ENCODE measurements at places on chromosomes 5 and 9.

DNA sequence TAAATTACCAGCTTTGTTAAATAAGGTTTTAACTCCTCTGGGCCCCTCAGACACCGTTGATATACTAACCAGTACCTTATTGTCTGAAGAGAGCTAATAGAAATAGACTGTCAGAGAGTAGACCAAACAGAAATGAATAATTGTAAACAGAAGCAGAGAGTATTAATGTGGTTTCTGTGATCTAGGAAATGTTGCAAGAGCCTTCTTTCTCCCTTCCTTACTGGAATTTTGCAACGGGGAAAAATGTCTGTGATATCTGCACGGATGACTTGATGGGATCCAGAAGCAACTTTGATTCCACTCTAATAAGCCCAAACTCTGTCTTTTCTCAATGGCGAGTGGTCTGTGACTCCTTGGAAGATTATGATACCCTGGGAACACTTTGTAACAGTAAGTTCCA is 5.1 kb downstream of the TYRP1 start:
- no peak for DNase-seq

DNA sequence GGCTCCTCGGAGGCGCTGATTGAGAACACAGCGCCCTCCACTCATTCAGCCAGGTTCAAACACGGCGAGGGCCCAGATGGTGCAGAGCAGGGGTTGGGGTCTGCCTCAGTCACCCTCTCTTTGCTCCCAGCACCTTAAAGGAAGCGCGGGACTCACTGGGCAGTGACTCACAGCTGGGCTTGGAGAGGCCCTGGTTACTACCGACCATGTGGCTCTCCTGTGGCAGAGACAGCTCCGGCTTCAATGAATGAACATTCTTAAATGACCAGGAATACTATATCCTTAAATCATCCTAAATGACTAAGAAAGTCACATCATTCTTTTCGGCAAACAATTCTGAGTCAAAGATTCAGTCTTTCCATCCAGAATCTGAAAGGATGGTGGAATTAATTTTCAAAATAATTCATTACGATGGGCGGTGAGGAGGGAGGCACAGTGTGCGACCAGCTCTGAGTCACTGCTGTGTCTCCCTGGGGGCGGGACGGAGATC is 1.6 kb upstream of the INPP5E start:
- peak; percentile 19 for DNase-seq

DNA sequence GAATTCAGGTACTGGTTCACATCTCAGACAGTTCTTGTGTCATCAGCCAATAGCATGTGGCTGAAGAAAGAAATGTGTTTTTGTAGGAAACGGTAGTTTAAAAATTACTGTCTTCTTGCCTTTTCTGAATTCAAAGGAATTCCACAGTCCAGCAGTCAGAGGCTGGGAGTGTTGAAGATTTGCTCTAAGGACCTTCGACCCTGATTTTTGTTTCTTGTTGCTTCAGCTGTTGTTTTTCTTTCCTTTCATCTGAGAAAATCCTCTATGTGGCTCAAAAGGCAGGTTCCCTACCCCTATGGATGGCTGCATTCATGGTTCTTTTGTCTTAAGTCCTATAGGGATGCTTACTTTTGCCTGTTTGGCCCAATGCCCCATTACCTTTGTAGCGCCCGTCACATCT is 304.9 kb downstream of the TMEM167A start:
- no peak for DNase-seq

GRCh38 chr5:17180864-17181723 is 36.3 kb upstream of the BASP1 start:
- no peak for DNase-seq

DNA sequence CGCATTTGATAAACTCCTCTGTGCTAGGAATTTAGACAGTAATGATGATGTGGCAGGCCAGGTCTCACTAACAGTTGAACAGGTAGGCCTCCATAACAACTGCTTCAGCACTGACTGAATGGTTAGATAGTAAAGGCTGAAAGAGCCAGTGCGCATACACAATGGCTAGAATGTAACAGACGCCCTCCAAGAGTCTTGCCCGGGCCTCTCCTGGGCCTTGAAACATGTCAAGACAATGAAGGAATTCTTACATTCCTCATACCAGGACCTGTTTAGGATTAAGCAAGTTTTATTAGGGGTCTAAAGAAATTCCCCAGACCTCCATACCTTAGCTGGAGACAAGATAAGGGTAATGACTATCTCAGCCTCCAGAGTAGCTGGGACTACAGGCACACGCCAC is 6.7 kb upstream of the BICD2 start:
- DNase-seq = no peak

- peak; percentile 84 for DNase-seq
Observed at GRCh38 chr9:36008774-36009300, 27.9 kb upstream of the RECK start.

DNA sequence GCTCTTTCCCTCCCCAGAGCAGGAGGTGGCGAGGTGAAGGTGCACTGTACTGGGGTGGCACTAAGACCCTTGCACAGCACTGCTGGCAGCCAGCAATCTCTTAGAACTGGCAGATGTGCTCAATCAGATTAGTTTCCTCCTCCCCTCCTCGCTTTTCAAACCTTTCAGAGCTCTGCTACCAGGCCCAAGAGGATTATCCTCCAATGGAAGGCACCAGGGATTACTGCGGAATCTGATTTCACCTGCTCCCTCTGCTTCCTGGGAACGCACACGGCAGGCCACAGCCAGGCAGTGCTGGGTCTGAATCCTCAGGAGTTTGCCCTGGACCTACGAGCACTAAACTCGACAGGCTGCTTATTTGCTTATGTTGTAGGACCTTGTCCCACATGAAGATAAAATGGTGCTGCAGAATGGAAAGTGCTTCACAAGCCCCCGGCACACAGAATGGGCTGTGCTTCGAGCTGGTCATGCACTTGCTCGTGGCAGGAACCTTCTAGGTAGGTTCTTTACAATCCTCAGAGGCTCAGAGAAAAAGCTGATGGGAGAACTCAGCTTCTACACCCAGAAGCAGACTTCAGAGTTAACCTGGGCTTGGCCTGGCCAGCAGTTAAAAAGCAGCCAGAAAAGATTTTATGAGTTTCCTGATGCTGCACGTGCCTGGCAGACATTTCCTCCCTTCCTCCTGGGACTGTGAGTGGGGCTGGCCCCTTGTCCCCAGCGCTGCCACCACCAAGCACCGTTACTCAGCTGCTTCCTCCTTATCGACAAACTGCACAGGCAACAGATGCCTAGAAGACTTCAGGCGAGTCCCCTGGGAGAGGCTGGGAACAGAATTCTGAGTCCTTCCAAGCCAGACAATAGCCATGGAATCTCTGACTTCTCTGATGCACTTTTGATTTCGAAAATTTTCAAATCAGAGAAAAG is 33.1 kb downstream of the FABP6 start:
- peak; percentile 59 for DNase-seq

DNA sequence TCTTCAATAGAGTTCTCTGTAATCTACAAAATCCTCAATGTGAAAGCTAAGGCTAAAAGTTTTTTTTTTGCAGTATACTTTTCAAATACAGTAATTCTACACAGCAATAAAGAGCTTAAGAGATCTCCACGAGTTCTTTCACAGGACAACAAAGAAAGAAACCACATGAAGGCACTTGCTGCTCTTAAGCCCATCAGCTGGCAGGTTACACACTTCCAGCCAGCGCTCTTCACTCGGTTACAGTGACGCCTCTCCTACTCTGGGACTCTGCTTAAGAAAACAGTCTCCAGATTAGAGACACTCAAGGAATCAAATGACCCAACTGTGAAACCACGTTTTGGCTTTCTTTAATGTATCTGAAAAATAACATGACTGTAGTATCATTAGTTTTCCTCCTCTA is 85.0 kb downstream of the ROR2 start:
- no peak for DNase-seq

DNA sequence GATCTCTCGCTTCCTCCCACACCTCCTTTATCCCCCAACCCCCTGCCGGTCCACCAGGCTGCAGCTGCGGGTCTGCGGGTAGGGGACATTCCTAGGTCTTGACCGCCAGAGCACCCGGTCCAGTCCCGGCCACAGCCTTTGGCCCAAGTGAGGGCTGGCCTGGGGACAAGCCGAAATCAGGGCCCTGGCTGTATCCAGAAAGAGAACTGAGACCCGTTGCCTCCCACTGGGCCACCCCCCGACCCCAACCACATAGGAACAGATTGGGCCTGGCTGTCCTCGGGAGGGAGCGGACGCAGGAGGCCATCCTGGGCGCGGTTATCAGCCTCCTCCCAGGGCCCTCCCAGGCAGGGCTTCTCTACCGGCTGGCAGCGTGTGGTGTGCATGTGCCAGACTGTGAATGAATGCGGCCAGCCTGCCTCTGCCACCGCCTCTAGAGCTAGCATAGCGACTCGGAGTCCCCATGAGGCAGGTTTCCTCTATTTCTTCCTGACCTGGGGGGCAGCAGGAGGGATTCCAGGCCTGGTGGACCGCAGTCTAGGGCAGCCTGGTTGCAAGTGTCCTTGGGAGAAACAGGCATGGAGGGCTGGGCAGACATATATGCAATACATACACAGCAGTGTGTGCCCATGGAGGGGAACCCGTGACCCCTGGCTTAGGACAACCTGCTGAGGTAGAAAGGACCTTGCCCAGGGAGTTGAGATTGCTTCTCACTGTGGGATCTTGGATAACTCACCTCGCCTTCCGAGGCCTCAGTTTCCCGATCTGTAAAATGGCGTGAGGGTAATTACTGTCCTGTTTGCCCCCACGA is 1.2 kb downstream of the N4BP3 start:
- DNase-seq = peak; percentile 66

- no peak for DNase-seq
Observed at GRCh38 chr5:127667926-127668325, 19.0 kb downstream of the CTXN3 start.

DNA sequence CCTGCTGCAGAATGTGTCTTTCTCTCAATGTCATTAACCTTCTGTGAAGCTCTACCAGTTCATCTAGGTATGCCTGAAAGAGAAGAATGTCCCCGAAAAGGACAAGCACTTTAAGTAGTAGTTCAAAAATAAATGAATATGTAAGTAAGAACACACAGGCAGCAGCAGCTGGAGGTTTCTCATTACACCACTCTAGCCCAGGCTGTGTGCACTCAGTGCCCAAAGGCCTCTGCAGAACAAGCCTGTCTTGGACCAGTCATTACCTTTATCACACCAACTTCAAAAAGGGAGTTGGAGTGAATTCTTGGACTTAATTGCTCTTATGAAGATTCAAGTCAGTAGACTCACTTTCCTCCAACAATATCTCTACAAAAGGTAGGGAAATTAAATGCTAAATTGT is 268.8 kb downstream of the MLLT3 start:
- no peak for DNase-seq

DNA sequence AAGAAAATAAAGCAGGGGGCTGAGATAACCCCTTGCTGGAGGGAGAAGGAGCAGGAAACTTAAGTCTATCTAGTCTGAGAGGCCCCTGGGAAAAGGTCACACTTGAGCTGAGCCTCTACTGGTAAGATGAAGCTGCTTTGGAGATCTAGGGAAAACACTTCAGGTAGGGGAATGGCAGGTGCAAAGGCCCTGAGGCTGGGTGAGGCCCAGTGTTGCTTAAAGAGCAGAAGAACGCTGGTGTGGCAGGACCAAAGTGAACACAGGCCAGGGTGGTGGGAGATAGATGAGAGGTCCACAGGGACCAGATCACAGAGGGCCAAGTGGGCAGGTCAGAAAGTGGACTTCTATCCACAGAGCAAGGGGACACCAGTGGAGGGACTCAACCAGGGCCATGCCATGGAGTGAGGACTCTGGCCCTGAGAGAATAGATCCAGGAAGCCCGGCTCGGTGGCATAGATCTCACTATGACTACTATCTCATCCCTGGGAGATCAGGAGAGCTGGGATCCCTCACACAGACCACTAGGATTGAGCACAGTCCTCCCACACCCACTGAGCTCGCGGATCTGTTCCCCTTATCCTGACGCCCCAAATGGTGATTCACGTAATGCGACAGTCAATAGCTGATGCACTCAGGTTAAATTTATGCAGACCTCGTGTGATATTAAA is 17.6 kb upstream of the NEURL1B start:
- no peak for DNase-seq

DNA sequence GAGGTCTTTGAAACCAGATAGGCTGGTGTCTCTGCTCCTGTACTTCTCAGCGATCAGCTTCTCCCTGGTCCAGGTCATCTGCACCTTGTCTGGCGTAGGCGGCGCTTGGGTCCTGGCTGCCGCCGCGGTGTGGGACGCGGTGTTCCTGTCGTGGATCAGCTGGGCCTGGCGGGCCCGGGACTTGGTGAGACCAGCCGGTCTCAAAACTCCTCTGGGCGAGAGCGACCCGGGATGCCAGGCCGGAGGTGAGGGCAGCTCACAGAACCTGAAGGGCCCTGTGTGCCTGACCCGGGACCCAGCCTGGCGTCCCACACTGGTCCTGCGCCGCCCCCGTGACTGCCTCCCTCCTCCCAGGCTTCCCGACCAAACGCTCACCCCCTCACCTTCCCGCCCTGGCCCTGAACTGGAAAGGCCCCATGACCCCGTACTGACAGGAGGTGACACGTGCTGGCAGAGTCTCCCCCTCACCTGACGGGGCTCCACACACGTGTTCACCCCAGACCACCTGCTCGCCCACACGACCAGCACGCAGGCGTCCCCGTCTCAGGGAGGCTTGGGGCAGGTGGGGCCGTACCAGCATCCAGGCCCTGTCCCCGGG is 49.0 kb downstream of the NKD2 start:
- no peak for DNase-seq

DNA sequence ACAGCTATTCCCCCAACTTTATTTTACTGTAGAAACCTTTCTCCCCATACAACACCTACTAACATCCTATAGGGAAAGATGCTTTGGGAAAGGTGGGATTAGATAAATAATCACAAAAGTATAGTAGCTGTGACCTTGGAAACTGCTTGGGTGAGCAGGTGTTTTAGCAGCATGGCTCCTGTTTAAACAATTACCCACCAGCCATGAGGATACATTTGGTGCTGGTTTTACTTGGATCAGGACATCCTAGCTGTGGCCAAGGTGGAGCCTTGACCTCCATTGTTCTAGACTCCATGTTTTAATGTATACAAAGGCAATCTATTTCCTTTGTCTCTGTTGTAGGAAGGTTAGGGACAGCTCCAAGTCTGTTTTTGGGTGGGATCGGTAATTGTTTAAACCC is 56.8 kb upstream of the ALDH1B1 start:
- no peak for DNase-seq

- peak; percentile 30 for DNase-seq
Observed at GRCh38 chr5:115770466-115770865, 46.0 kb downstream of the CDO1 start.

GRCh38 chr5:172667786-172668593 is 26.9 kb downstream of the NEURL1B start:
- DNase-seq = no peak

DNA sequence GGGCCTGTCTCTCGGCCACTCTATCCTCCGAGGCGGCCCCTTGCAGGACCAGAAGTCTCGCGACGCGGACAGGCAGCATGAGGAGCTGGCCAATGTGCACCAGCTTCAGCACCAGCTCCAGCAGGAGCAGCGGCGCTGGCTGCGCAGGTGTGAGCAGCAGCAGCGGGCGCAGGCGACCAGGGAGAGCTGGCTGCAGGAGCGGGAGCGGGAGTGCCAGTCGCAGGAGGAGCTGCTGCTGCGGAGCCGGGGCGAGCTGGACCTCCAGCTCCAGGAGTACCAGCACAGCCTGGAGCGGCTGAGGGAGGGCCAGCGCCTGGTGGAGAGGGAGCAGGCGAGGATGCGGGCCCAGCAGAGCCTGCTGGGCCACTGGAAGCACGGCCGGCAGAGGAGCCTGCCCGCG is 283.5 kb downstream of the ARHGEF28 start:
- no peak for DNase-seq

GRCh38 chr5:96125231-96125891 is 163.7 kb upstream of the ELL2 start:
- DNase-seq = no peak

All from DMS53 (cell line).